CD4-positive, alpha-beta T cell treated with Interleukin-1 beta for 1 hour (primary cell): ENCODE measurements at places on chromosomes 12 and 14.

DNA sequence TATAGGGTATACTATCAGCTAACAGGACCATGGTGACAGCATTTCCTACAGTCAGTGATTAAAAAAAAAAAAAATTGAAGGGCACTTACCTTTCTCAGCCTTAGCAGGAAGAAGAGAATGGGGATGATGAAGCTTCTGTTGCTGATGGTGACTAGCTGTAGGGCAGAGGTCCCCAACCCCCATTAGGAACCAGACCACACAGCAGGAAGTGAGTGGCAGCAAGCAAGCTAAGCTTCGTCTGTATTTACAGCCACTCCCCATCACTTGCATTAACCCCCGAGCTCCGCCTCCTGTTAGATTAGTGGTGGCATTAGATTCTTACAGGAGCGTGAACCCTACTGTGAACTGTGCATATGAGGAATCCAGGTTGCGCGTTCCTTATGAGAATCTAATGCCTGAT, 91.3 kb upstream of the USP44 start:
- no peak for DNase-seq

GRCh38 chr12:54701940-54702592, 53.9 kb upstream of the DCD start:
- no peak for DNase-seq

GRCh38 chr12:79360936-79361335, 329.8 kb downstream of the PAWR start:
- no peak for DNase-seq

DNA sequence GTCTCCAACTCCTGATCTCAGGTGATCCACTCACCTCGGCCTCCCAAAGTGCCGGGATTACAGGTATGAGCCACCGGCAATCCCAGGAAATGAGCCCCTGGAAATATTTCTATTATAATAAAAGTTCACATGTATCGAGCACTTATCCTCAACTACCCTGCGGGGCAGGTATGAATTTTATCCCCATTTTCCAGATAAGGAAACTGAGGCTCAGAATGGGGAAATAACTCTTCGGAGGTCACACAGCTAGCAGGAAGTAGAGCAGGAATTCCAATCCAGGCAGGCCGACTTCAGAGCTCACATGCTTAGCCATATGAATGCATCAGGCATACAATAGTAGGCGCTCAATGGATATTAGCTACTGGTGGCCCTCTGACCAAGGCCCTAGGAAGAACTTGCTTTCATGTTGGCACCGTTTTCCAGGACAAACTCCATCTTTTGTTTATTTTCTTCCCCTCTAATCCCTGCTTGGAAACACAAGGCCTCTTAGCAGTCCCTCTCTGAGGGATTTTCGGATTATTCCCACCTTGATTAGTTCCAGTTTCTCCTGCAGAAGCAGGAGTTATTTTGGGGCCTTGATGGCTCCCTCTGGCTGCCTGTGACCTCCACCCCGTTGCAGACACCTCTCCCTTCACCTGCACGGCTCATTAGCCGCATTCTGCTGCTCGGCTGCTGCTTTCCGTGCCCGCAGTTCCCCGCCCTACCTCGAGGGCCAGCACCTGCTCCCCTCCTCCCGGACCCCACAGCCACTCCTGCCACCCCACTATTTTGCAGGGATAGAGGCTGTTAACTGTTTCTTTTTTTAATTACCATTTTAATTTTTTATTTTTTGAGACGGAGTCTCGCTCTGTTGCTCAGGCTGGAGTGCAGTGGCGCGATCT, 18.7 kb upstream of the POP5 start:
- no peak for DNase-seq

GRCh38 chr14:64324895-64325294, 30.7 kb upstream of the ESR2 start:
- no peak for DNase-seq

DNA sequence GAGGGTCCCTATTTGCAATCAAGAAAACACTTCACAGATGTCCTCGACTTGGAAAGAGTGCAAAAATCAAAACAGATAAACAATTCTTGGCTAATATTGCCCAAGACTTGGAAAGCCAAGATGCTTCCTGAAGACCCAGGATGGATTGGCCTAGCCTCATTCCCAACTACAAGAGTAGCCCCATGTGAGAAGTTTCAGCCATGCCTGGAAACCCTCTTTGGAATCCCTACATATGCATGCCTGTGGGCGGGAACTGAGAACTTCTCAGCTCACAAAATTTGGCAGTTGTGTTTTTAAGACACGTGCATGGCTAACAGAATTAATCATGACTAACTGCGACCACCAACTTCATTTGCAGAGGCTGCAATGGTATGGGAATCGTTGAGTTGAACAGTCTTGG, 283.2 kb upstream of the TBX3 start:
- no peak for DNase-seq

DNA sequence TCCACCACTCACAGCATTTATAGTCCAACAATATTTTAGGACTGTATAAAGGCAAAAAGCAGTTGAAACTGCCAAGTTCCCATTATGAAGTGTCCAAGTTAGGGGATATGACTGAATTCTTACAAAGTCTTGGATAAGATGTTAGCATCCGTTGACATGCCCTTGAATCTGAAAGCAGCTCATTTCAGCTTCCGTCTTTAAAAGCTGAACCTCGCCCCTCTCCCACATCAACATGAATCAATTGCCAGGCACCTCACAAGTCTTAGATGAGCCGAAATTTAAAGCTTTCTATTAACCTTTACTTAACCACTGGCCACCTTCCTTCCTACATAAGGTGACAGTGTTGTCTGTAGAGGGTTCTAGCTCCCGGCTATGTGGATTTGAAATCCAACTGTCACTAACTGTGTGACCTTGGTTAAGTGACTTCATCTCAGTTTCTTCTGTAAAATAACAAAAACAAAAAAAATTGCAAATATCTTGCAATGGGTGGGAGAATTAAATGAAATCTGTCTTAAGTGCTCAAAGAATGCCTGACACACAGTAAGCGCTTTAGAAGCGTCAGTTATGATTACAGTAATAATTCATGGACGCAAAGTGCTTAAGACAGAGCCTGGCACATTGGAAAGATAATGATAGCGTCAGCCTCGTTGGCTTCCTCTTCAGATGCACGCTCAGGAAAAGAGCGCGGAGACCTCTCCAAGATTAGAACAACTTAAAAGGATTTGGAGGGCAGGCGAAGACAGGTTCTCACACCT, 1.2 kb downstream of the PPP1CC start:
- DNase-seq = peak; percentile 28

- DNase-seq = no peak
Measured at GRCh38 chr14:26414926-26415325, 182.9 kb downstream of the NOVA1 start.
